ENCODE measurements at places on chromosomes 12 and 14.

- no peak for DNase-seq
Measured at GRCh38 chr14:90700933-90701776, 115.1 kb downstream of the TTC7B start.

GRCh38 chr14:68309616-68310015, 483.3 kb downstream of the ZFP36L1 start:
- DNase-seq, result no peak

GRCh38 chr12:112170376-112170775, 45.0 kb downstream of the TRAFD1 start:
- DNase-seq, result no peak

DNA sequence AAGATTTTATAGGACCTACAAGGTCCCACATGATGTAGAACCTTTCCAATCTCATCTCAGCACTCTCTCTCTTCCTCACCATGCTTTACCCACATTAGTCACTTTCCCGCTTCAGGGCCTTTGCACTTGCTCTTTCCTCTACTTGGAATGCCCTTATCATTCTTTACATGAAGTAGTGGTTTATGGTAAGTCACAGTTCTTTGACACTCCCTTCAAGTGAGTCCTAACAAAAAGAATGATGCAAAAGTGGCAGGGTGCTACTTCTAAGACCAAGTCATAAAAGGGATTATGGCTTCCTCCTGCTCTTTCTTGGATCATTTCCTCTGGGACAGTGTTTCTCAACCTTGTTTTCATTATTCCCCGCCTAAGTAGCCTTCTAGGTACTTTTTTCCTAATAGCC, 13.1 kb downstream of the TMBIM4 start:
- no peak for DNase-seq

- no peak for DNase-seq
Measured at GRCh38 chr12:123153906-123154305, 3.0 kb upstream of the PITPNM2 start.

DNA sequence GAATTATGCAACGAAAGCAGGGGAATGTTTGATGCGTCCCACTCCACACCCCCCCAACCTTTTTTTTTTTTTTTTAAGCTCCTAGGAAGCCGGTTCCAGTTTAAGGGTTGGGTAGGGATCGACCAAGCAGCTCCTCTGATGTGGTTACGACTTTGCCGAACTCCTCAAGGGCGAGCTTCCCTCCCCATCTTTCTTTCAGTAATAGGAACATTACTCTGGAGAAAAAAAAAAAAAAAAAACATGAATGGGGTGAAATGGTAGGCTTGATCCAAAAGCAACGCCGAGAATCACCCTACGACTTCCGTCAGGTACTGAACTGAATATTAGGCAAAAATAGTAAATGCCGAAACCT, 9.6 kb downstream of the BMP4 start:
- DNase-seq, result no peak

- DNase-seq, result peak; percentile 43
Measured at GRCh38 chr14:50397390-50398188, 908 bp upstream of the CDKL1 start.

DNA sequence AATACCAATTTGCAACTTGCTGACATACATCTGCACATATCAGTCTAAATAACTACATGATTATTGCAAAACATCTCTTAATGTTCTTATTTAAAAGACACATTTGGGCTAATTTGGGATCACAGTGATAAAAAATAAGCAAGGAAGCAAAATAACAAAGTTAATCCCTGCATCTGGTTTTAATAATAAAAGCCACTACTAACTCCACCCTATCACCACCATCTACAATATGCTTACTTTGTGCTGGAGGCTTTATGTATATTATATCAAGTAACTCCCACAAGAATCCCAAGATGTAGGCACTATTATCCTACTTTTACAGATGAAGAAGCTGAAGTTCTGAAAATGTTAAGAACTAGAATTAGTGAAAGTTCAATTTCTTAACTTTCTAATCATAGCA, 45.7 kb downstream of the TAOK3 start:
- no peak for DNase-seq

GRCh38 chr14:99769799-99770198, 23.4 kb upstream of the EML1 start:
- no peak for DNase-seq

DNA sequence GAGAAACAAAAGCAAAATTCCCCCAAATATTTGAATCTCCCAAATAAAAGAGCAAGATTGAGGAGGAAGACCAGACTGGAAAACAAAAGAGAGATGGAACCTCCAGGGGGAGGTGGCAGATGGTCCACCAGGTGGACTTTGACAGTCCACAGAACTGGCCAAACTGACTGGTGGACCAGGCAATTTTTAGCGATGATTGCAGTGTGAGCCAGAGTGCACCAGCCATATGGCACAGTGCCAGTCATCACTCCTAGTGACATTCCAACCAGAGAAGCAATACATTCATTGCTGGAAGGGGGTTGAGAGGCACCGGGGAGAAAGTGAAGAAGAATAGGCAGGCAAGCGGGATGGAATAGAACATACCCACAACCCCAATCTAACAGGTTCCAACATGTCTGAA, 182.9 kb downstream of the EXOC5 start:
- no peak for DNase-seq

DNA sequence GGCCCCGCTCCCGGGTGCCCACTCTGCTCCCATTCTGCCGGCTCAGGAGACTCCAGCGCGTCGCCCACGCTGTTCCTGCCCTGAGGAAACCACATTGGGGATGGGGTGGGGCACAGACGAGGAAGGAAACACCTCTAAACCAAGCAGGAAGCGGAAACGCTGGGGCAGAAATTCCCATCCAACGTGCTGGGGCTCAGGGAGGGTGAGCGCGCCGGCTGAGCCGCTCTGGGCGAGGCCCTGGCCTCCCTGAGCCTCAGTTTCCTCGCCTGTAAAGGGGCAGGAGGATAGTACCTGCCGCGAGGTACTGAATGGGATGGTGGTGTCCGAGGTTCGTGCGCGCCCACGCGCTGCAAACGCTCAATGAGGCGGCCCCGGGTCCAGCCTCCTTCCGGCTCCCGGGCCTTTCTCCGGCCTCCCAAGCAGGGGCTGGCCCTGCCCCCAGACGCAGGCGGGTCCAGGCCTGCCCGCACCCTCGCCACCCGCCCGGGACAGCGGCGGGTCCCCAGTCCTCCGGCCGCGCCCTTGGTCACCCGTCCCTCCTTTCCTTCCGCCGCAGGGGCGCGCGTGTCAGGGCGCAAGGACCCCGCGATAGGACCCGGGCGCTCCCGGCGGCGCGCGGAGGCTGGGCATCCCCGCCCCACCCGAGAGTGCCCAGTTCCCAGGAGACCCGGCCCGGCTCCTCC, 673 bp downstream of the BEGAIN start:
- no peak for DNase-seq

DNA sequence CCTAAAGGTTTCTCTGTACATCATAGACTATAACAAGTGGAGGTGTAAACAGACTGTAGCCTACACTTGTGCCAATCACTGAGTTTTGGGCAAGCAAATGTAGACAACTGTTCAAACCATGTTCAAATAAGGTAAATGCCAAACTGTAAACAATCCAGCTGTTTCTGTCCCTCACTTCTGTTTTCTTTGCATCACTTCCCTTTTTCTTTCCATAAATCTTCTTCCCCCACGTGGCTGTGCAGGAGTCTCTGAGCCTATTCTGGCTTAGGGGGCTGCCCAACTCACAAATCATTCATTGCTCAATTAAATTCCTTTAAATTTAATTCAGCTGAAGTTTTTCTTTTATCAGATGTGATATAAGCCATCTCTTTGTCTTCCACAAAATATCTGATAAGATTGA, 65.1 kb upstream of the CPM start:
- no peak for DNase-seq

- DNase-seq, result no peak
Measured at GRCh38 chr12:9872162-9872561, 3.0 kb upstream of the CLEC2B start.

- no peak for DNase-seq
Measured at GRCh38 chr12:7229741-7230140, 40.3 kb downstream of the PEX5 start.

DNA sequence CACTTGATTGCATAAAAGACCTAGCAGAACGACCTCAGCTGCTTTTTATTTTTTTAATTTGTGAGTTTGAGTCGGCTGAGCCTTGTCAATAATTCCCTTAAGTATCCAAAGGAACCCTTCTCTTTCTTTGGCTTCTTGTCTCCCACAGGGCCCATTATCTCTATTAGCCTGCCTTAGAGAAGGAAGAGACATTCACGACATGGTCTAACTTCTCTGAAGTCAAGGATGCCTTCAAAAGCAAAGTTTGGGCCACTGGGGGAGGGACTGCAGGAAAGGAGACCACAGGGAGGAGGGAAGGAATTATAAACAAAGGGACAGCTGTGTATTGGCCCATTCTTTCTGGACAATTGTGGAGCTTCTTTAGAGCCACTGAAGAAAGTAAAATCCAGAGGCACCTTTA, 126.4 kb downstream of the BRMS1L start:
- no peak for DNase-seq

DNA sequence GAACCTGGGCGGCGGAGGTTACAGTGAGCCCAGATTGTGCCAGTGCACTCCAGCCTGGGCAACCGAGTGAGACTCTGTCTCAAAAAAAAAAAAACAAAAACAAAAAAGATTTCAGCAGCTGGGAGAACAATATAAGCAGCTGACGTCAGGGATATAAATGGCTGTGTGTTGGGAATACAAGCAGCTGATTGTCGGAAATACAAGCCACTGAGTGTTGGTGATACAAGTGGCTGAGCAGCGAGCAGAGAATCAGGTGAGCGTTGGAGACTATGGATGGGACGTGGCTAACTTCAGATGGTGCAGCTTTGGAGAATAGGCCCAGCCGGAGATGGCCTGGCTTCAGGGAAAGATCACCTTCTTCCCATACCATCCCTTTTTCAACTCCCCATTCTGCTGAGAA, 32.0 kb downstream of the PSEN1 start:
- no peak for DNase-seq

GRCh38 chr14:68781161-68782021, 11.5 kb downstream of the ZFP36L1 start:
- no peak for DNase-seq

DNA sequence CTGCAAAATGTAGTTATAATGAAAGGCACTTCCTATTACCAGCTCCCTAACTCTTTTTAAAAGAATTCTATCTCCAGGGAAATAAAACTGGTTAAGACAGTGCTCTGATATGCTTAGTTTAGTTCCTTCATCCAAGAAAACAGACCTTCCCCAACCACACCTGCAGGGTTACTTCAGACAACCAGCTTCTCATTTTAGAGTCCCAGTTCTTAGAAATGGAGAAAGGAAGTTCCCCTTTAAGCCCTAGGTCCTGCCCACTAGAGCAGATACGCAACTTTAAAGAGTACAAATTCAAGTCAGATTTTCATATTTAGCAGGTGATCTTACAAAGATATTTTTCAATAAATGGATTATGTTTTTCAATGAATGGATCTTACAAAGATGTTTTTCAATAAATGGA, 4.4 kb upstream of the WSB2 start:
- no peak for DNase-seq

- no peak for DNase-seq
Measured at GRCh38 chr14:89425931-89426330, 8.9 kb upstream of the FOXN3 start.

GRCh38 chr12:75172611-75173010, 37.0 kb downstream of the KCNC2 start:
- DNase-seq, result no peak

Data from SK-N-DZ (cell line).